Muscle of arm (tissue), 14 donors: ENCODE measurements at places on chromosomes 16 and 17. TPM values are rescaled to one million over a fixed set of nuclear protein-coding genes. Genes with fewer than 3 reads are reported as not detected.

GRCh38 chr17:48262982-48263730 is 155.6 kb downstream of the SNX11 start:
- no peak for DNase-seq

GRCh38 chr17:73291260-73291801 is 20.5 kb downstream of the CDC42EP4 start:
- DNase-seq, result no peak

GRCh38 chr17:49968405-49969133 is 421 bp upstream of the DLX4 start:
- DNase-seq, result peak; percentile 38

- no peak for DNase-seq
Measured at GRCh38 chr17:80377798-80378197, 37.2 kb upstream of the ENDOV start.

DNA sequence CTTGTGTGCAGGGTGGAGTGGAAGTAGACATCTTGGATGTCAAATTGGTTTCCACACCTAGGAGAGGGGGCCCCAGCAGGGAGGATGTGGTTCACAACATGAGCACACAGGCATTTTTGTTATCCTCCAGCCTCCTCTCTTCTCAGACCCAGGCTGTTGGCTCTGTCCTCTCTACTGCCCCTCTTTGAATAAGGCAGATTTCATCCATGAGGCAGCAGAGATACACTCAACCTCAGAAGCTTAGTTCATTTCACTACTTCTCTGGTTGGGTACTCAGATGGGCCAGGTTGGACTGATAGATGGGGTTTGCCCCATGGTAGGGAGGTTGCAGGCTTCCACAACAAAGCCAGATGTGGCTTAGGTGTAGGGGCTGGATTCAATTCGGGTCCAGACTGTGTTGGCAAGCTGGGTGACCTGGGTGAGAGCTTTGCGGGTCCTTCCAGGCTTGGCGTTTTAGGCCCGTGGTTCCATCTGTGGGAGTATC is 22.2 kb upstream of the NFATC3 start:
- DNase-seq, result no peak

GRCh38 chr17:78130437-78131101 is at the start of gene TMC8:
Gene TMC8, plus strand, starts transcription at chr17:78130771. Its CDS starts 818 bp downstream, at chr17:78131589.
- no peak for DNase-seq

- no peak for DNase-seq
Measured at GRCh38 chr17:65975878-65976277, 216.1 kb downstream of the CEP112 start.

- no peak for DNase-seq
Measured at GRCh38 chr17:41657176-41657754, 31.4 kb upstream of the EIF1 start.

DNA sequence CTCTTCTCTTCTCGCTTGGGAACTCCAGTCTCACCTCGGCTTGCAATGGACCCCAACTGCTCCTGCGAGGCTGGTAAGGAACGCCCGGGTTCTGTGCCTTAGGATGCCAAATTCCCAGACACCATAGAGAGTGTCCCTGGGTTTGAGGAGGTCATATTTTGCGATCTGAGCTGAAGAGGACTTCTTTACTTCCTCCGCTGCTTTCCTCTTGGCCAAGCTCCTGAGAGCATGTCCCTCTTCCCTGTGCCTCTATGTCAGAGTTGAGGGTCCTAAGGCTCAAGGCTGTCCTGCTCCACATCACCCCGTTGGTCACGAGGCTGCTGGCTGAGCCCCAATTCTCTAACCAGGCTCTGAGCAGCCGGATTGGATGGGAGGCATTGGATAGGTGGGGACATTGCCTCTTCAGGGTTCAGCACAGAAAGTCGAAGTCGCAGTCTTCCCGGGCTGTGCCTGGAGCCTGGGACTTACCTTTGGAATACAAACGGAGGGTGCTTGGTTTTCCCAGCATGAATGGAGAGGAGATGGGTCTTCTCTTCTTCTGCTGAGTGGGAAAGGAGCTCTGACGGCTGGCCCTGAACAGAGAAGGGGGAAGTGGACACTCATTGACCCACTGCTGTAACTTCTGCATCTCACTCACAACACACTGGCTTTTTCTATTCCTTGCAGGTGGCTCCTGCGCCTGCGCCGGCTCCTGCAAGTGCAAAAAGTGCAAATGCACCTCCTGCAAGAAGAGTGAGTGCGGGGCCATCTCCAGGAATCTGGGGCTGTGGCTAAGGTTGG is 416 bp downstream of the MT1H start:
- DNase-seq, result no peak

- DNase-seq, result peak; percentile 26
Measured at GRCh38 chr16:56013962-56014552, 138.9 kb upstream of the CES5A start.

DNA sequence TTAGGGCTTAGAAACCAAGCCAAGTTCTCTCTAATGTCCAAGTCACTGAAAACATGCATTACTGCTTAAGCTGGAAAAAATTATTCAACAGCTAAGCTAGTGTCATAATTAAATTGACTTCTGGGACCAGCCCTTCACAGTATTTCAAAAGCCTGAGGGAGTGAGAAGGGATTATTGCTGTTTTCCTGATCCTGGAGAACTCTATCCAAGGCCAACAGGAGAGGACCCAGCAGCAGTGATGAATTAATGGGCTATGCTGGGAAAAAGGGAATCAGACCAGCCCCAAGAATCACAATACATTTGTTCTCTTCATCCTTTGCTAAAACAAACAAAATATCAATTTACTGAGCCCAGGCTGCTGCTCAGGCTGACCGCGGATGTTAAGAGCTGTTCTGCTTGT is 34.5 kb upstream of the CLEC3A start:
- peak; percentile 64 for DNase-seq

- no peak for DNase-seq
Measured at GRCh38 chr17:8243827-8244226, 4.0 kb downstream of the CTC1 start.

DNA sequence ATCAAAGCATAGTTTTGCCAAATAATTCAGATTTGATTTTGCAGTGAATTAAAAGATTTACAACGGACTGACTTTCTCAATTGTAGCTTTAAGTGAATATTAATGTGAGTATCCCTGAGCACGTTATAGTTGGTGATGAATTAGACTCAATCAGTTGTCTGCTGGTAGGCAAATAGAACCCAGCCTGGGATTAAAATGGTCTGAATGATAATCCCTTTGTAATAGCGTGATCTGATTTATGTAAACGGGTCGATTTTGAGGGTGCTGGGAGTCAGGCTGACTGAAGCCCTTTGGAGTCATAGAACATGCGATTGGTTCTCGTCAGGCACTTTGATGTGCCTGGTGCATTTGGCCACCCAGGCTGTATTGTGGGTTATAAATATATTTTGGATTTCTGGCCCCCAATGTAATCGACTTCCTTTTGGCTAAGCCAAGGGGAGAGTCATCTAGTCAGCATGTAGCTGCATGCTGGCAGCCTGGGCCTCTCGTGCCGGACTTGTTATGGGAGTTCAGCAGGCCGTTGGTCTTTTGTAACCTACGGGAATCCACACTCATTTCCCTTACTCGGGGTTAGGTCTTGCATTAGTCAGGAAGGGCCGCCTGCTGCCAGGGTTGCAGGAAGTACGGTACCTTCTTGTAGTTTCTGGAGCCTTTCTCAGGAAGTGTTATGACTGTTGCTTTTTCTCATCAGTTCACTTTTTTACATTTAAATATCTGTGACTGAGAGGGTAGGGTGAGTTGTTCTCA is 5.4 kb downstream of the PGS1 start:
- no peak for DNase-seq

DNA sequence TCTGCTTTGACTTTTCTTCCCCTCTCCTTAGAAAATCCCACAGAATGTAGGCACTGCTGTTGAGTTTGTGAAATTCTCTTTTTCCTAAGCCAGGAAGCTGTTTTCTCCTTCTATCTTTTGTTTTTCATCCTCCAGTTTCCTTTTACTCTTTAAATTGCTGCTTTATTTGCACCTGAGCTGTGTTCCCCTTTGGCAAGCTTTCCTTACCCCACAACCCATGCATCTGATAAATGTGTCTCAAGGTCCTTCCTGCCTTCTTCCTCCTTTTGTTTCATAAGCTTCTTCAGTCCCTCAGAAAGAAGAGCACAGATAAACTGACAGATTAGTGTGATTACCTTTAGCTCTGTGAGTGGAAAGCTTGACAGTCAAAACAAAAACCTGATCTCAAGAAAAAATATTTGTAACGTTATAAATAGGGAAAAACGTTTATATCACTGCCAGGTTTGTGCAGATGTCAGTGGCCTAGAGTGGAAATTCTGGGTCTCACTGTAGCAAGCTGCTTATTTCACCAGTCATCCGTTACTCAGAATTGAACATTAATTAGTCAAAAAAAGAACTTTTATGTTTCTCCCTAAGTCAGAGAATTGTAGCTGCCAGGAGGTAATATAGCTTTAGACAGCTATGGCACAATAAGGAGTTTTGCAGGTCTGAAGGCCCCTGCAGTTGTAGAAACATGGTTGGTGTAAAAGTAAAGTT is 23.6 kb downstream of the GSDMB start:
- DNase-seq, result no peak

DNA sequence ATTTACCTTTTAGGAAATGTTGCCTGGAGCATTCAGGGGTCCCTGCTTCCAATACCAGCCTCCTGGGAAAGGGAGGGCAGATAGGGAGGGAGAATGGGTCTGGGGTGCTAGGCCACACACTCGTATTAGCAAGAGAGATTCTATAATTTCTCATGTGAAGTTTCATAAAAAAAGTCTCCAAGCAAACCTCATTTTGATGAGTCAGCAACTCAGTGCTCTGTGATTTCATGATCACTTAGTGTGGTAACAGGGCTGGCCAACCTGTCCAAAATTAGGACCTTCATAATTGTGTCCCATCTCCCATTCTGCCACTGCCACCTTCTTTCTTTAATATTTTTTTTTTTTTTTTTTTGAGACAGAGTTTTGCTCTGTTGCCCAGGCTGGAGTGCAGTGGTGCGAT is 41.4 kb downstream of the IGF2BP1 start:
- DNase-seq, result no peak

- DNase-seq, result peak; percentile 64
Measured at GRCh38 chr17:81926451-81927151, 934 bp downstream of the MAFG start.

DNA sequence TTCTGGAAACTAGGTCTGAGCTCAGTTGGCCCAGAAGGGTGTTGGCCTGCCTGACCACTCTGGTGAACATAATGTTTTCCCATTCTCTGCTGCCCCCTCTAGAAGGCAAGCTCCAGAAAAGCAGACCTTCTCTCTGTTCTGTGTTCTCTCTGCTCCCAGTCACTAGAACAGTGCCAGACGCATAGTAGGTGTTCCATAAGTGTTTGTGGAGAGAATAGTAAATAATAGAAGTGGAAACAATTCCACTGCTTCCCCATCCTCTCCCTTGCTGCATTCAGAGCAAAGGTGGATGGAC is 32.2 kb upstream of the ETV4 start:
- DNase-seq, result no peak

DNA sequence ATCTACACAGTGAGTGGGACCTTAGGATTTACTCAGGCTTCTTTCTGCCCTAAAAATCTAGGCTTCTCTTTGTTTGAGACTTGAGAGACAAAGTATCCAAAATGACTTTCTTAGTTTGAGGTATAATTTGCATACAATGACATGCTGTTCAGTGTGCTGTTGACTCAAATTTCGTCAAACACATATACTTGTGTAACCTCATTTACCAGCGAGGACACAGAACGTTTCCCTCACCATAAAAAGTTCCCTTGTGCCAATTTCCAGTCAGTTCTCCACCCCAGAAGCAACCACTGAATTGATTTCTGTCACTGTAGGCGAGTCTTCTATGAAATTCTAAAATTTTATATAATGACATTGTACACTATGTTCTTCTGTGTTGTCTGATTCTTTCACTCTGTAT is 68.0 kb upstream of the MAF start:
- no peak for DNase-seq

GRCh38 chr17:67435122-67435521 is 58.0 kb downstream of the PITPNC1 start:
- DNase-seq, result no peak

DNA sequence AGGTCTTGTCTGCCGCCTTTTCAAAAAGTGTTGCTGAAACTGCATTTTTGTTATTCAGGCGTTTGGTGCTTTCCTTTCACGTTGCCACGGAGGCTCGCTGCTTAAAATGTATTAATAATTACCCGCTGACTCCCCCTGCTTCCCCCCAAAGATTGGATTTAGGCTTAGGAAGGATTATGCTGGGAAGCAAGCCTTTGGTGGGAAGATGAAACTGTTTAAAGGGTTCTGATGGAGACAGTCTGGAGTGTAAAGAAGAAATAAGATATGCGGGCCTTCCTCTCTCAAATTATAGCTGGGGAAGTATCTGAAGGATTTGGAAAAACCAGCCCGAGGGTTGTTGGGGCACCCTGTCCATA is 1.1 kb downstream of the KSR1 start:
- DNase-seq, result no peak

DNA sequence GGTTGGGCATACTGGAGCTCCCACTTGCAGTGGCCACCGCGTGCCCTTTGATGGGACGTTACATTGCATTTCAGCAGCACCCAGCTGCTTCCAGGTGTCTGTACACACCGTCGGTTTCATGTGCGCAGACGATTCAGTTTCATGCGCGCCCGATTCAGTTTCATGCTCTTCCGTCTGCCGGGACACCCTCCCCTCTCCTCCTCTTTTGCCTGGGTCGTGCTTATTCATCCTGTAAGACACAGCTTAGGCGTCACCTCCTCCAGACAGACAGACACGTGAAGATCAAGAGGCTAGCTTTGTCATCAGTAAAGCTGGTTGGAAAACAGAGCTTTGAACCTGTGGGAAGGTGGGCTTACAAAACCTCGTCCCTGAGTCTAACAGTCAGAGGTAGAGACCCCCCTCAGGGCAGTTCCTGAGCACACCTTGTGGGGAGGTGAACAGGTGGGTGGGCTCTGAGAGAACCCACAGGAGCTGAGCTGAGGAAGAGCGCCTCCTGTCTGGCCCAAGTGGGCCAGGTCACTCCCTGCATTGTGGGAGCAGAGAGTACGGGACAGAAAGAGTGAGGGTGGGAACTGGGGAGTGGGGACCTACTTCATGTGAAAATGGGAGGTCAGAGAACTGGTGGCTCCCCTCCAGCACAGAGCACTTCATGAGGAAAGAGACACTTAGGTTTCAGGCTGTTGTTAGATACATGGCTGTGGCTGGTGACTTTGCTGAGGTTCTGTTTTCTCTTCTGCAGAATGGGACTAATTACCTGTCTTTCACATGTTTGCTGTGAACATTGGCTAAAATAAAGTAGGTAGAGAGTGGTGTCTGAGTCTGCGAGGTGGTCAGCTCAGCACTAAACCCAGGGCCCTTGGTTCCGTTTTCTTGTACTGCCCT is 122.1 kb downstream of the SNX29 start:
- DNase-seq, result no peak

- DNase-seq, result no peak
Measured at GRCh38 chr16:78199325-78200022, 100.0 kb downstream of the WWOX start.

ST6GALNAC1 gene
- polyA plus RNA-seq, result 0.54 TPM

MGAT5B gene
- 0.71 TPM for polyA plus RNA-seq

KRTAP3-2 gene
- polyA plus RNA-seq, result not detected

NOD2 gene
- polyA plus RNA-seq, result not detected

NGFR gene
- polyA plus RNA-seq, result 31.8 TPM

BMERB1 gene
- 22.3 TPM for polyA plus RNA-seq

CES2 gene
- 22.3 TPM for polyA plus RNA-seq

COG8 gene
- polyA plus RNA-seq, result 21.1 TPM

IKZF3 gene
- polyA plus RNA-seq, result 0.17 TPM

C16orf54 gene
- 0.35 TPM for polyA plus RNA-seq

CACNA1H gene
- 42.6 TPM for polyA plus RNA-seq

CCDC154 gene
- not detected for polyA plus RNA-seq

OSGIN1 gene
- 0.23 TPM for polyA plus RNA-seq

GLTPD2 gene
- polyA plus RNA-seq, result not detected

KRTAP1-5 gene
- not detected for polyA plus RNA-seq
